Tibial artery (tissue), 4 donors: ENCODE measurements at places on chromosomes 6 and 20.

GRCh38 chr20:36197271-36197670 lies 39.0 kb upstream of the AAR2 start:
- no peak for DNase-seq
- no peaks in the 10 kb centered on the region for H3K27me3 ChIP-seq
- no peak overlapping the region for H3K27ac ChIP-seq
- no peaks in the 10 kb centered on the region for H3K4me1 ChIP-seq

DNA sequence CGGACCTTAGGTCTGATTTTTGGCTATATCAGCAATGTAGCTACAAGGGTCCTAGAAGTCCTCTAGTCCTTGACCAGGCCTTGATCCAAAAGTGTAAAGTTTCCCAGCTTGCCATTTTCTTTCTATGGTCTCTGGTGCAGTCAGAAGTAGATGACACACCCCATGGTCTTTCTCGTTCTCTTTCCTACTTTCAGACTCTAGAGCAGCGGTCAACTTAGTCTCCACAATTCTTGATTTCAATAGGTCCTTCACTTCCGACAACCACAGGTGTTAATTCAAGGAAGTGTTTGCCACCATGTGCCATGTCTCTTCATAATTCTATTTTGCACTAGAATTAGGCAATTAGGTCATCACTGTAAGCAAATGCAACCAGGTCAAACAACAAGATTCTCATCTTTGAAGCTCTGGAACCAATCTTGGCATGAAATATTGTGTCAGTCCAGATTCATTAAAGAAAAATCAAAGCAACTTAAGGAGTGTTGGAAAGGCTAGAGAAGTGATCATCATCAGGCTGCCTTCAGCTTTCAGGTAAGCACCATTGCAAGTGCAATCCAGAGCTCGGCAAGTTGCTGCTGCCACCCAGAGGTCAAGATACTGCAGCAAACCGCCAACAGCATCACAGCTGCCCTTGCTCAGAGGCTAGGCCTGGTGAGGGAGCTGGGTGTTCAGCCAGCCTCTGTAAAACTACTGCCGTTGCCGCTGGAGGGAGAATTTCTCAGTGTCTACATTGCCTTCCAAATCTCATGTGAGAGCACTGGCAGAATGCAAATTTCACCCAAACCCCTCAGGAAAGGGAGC lies 5.6 kb upstream of the SYNE1 start:
- H3K4me1 ChIP-seq = no peaks in the 10 kb centered on the region
- DNase-seq = peak; percentile 65
- H3K4me3 ChIP-seq = no peak overlapping the region
- no peaks in the 10 kb centered on the region for H3K27me3 ChIP-seq

DNA sequence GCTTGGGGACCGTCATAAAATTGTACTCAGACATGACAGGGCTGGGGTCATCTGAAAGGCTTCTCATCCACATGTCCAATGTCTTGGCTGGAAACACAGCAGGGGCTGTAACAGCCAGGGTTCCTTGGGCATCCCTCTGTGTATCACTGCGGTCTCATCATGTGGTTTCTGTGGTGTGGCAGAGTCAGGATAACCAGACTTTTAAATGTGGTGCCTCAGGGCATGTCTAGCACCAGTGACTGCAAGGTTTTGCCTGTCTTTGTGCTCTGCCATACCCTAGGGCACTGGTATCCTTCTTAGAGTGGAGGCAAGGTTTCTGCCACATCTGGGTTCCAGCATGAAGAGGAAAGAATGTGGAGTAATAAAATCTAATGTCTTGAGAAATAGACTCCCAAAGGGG lies 124.2 kb downstream of the PLEKHG1 start:
- no peak overlapping the region for H3K4me3 ChIP-seq
- no peaks in the 10 kb centered on the region for H3K4me1 ChIP-seq
- no peaks in the 10 kb centered on the region for H3K27me3 ChIP-seq
- H3K27ac ChIP-seq = no peak overlapping the region
- no peak for DNase-seq

GRCh38 chr6:6610031-6610591 lies 21.6 kb downstream of the LY86 start:
- no peaks in the 10 kb centered on the region for H3K27me3 ChIP-seq
- no peak overlapping the region for H3K27ac ChIP-seq
- no peak for DNase-seq
- no peaks in the 10 kb centered on the region for H3K4me1 ChIP-seq

DNA sequence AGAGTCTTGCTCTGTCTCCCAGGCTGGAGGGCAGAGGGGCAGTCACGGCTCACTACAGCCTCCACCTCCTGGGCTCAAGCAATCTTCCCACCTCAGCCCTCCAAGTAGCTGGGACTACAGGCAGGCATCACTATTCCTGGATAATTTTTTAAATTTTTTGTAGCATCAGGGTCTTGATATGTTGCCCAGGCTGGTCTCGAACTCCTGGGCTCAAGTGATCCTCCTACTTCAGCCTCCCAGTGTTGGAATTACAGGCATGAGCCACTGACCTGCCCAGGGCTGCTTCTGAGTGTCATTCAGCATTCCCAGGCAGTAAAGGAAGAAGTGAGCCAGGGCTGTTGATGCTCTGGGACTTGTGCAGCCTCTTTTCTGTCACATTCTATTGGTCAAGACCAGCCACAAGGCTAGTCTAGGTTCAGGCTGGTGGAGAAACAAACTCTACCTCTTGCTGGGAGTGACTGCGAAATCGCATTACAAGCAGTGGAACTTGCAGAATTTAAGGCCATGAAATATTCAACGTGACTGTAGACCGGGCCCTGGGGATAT lies 2.1 kb upstream of the ARFGEF2 start:
- H3K27me3 ChIP-seq = no peaks in the 10 kb centered on the region
- no peak overlapping the region for H3K27ac ChIP-seq
- no peak overlapping the region for H3K4me3 ChIP-seq
- no peaks in the 10 kb centered on the region for H3K36me3 ChIP-seq
- peaks cover 23% of the 10 kb centered on the region for H3K4me1 ChIP-seq
- DNase-seq = no peak

DNA sequence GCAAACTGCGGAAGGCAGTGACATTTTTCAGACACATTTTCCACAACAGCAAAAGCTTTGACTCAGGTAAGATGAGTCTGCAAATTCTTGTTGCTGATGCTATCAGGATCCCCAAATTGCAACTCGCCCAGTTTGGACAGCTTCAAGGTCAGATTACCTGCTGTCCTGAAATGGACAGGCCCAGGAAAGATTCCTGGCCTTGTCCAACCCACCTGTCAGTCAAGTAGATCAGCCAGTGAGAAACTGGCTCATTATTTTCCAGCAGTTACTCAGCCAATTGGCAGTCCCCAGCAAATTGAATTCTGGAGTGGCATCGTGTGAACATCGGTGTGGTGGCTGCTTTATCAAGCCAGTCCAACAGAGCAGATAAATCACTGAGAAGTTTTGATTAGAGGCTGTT lies 84.5 kb upstream of the SNAP25 start:
- H3K4me1 ChIP-seq = no peaks in the 10 kb centered on the region
- H3K36me3 ChIP-seq = no peaks in the 10 kb centered on the region
- no peak overlapping the region for H3K4me3 ChIP-seq
- H3K27ac ChIP-seq = no peak overlapping the region

- no peaks in the 10 kb centered on the region for H3K36me3 ChIP-seq
- no peak overlapping the region for H3K27ac ChIP-seq
- no peak for DNase-seq
Measured at GRCh38 chr20:62068997-62069396, 3.3 kb upstream of the TAF4 start.

GRCh38 chr20:61951695-61952533 lies 113.8 kb downstream of the TAF4 start:
- H3K36me3 ChIP-seq = no peaks in the 10 kb centered on the region
- no peak overlapping the region for H3K27ac ChIP-seq
- no peak for DNase-seq
- H3K27me3 ChIP-seq = peaks cover 35% of the 10 kb centered on the region

- DNase-seq = no peak
- no peaks in the 10 kb centered on the region for H3K36me3 ChIP-seq
- no peaks in the 10 kb centered on the region for H3K27me3 ChIP-seq
- H3K4me3 ChIP-seq = no peak overlapping the region
- no peak overlapping the region for H3K27ac ChIP-seq
- peaks cover 8% of the 10 kb centered on the region for H3K4me1 ChIP-seq
Measured at GRCh38 chr20:37919389-37920040, 16.6 kb downstream of the VSTM2L start.

GRCh38 chr20:51311636-51312479 lies 230.7 kb downstream of the NFATC2 start:
- H3K36me3 ChIP-seq = no peaks in the 10 kb centered on the region
- H3K4me1 ChIP-seq = no peaks in the 10 kb centered on the region
- no peak for DNase-seq
- no peak overlapping the region for H3K4me3 ChIP-seq
- no peak overlapping the region for H3K27ac ChIP-seq

DNA sequence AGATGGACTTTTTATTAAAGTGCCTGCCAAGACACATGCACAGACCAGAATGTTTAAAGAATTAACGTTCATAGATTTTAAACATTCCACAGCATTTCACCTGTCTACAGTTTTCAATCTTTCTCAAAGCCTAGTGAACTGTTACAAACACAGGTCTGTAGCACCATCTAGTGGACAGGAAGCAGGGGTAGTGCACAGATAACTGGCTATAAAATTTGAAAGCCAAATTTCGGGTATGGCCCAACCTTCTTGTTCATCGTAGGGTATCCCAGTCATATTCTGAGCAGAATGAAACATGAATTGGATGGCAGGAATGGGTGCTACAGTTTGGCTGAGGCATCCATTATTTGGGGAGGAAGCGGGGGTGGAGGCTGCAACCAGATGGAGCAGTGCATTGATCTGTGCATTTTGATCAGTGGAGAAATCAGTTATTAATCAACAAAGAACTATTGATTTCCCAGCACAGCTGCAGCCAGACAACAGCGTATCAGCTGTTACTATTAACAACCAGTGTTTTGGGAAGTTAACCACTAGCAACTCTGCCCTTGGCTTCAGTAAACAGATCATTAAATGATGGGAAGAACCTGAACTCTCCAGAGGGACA lies 56.1 kb upstream of the B3GAT2 start:
- no peaks in the 10 kb centered on the region for H3K4me1 ChIP-seq
- no peaks in the 10 kb centered on the region for H3K36me3 ChIP-seq
- no peak overlapping the region for H3K4me3 ChIP-seq

- no peaks in the 10 kb centered on the region for H3K4me1 ChIP-seq
- H3K36me3 ChIP-seq = peaks cover 46% of the 10 kb centered on the region
- no peak for DNase-seq
- H3K4me3 ChIP-seq = no peak overlapping the region
- no peaks in the 10 kb centered on the region for H3K27me3 ChIP-seq
Measured at GRCh38 chr20:35506179-35506578, 23.3 kb downstream of the C20orf173 start.

DNA sequence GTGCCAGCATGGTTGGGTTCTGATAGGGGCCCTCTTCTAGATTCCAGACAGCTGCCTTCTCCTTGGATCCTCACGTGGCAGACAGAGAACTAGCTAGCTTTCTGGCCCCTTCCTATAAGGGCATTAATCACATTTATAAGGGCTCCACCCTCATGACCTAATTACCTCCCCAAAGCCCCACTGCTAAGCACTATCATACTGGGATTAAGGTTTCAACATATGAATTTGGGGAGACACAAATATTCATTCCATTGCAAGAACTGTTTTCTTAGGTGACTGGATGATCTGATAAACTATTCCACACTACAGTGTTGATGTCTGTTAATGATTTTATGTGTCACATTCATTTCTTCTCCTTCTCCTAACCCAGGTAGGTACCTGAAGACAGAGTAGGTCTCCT lies 135.8 kb upstream of the COL21A1 start:
- peaks cover 15% of the 10 kb centered on the region for H3K4me1 ChIP-seq
- H3K4me3 ChIP-seq = no peak overlapping the region
- DNase-seq = no peak
- no peaks in the 10 kb centered on the region for H3K27me3 ChIP-seq
- peak overlapping the region; percentile 53 for H3K27ac ChIP-seq

- no peak for DNase-seq
- peaks cover 4% of the 10 kb centered on the region for H3K4me1 ChIP-seq
- no peaks in the 10 kb centered on the region for H3K36me3 ChIP-seq
- H3K27ac ChIP-seq = no peak overlapping the region
- H3K27me3 ChIP-seq = peaks cover 24% of the 10 kb centered on the region
Measured at GRCh38 chr6:34521463-34522285, 34.5 kb downstream of the SPDEF start.

DNA sequence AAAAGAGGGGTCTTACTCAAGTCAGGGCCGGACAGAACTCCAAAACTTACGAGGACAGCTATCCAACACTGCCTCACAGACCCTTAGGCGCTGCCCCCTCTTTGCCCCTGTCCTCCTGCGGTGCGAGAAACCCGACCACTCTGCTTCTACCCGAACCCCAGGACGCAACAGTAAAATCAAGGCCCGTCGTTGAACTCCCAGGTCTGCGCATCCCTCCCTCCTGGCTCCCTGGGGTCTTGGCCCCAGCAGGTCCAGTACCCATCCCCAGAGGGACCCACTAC lies 6.4 kb downstream of the OLIG3 start:
- no peak for DNase-seq
- H3K4me1 ChIP-seq = no peaks in the 10 kb centered on the region
- H3K27me3 ChIP-seq = no peaks in the 10 kb centered on the region
- H3K4me3 ChIP-seq = no peak overlapping the region

- H3K27ac ChIP-seq = no peak overlapping the region
- H3K4me1 ChIP-seq = peaks cover 19% of the 10 kb centered on the region
- no peak overlapping the region for H3K4me3 ChIP-seq
- DNase-seq = no peak
Measured at GRCh38 chr6:41935685-41936072, 5.9 kb downstream of the CCND3 start.

DNA sequence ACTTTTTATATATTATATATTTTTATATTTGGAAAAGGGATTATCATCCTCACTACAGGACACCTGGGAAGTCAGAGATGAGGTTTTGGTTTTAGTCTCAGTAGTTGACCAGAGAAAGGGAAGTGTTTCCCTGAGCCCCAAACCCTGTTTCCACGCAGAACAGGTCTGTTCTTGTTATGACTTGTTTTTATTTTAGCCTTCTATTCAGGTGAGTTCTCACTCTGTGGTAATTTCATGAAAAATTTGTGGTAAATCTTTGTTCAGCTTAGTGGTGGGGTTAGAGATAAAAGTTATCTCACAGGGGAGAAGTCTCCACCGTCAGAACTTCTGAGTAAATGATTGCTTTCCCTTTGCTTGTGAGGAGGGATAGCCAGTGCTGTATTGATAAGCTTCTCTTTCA lies 224.9 kb downstream of the FARS2 start:
- no peak overlapping the region for H3K4me3 ChIP-seq
- no peaks in the 10 kb centered on the region for H3K36me3 ChIP-seq
- no peak for DNase-seq
- no peak overlapping the region for H3K27ac ChIP-seq
- no peaks in the 10 kb centered on the region for H3K27me3 ChIP-seq
- no peaks in the 10 kb centered on the region for H3K4me1 ChIP-seq

GRCh38 chr6:136887953-136888352 lies 34.1 kb upstream of the SLC35D3 start:
- H3K36me3 ChIP-seq = no peaks in the 10 kb centered on the region
- H3K4me1 ChIP-seq = no peaks in the 10 kb centered on the region
- no peak for DNase-seq
- no peaks in the 10 kb centered on the region for H3K27me3 ChIP-seq

DNA sequence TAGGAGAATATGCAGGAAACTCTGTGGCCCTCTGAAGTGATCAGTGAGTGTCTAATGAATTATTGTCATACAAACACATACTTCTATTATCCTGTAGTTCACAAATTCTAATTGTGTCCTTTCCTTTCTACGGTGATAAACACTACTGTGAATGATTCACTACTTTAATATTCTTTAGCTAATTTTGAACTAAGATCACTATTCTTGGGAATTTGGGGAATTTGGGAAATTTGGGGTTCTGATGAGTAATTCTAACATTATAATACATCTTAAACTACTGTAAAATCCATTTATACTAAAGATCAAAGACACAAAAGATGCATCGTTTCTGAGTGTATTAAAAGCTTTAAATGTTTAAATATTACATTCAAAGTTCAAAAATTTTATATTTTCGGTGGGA lies 1287.2 kb upstream of the CITED2 start:
- no peak for DNase-seq
- H3K27ac ChIP-seq = no peak overlapping the region
- no peak overlapping the region for H3K4me3 ChIP-seq
- no peaks in the 10 kb centered on the region for H3K36me3 ChIP-seq
- H3K4me1 ChIP-seq = no peaks in the 10 kb centered on the region
